RCC 7860 (cell line): ENCODE measurements at places on chromosomes 2 and 18.

DNA sequence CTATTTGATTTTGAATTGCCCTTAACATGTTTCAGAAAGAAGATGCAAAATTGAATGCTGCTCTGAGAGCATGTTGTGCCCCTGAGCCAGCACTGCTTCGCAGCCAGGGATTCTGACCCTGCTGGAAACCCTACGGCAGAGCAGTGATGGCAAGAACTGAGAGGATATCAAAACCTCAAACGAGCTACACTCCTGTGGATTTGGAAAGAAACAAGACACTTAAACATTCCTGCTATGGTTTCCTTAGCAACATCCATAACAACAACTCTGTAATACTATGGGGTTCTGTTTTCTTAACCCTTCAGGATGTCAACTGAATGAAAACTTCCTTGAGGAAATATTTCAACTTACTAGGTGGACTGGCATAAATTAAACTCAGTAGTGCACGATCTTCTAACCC is 649.1 kb downstream of the NYAP2 start:
- peak; percentile 7 for DNase-seq

DNA sequence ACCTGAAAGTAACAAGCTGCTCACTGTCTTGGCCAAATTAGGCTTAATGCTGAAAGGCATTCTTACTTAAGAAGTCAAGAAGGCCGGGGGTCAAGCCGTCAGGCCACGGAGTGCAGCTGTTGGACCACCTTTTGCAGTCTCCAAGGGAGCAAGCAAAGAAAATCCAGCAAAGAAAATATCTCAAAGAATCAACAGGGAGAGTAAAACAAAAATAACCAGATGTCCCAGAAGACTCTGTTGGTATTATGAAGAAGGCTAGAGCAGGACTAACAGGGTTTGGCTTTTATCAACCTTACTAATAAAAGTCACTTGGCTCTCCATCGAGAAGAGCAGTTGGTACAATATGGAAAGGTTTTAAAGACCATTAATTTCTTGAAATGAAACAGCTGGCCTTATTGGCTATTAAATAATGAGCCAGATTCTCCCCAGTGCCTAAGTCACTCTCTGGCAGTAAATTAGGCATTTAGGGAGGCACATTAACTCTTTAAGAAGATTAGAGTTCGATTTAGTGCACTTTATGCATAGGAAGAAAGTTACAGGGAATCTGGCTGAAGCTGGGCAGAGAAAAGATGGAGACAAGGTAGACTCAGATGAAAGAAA is 110.8 kb upstream of the NRP2 start:
- no peak for DNase-seq

- DNase-seq, result no peak
Observed at GRCh38 chr2:230905448-230906421, 19.3 kb downstream of the GPR55 start.

- DNase-seq, result no peak
Observed at GRCh38 chr18:45037618-45038017, 356.9 kb downstream of the SETBP1 start.

DNA sequence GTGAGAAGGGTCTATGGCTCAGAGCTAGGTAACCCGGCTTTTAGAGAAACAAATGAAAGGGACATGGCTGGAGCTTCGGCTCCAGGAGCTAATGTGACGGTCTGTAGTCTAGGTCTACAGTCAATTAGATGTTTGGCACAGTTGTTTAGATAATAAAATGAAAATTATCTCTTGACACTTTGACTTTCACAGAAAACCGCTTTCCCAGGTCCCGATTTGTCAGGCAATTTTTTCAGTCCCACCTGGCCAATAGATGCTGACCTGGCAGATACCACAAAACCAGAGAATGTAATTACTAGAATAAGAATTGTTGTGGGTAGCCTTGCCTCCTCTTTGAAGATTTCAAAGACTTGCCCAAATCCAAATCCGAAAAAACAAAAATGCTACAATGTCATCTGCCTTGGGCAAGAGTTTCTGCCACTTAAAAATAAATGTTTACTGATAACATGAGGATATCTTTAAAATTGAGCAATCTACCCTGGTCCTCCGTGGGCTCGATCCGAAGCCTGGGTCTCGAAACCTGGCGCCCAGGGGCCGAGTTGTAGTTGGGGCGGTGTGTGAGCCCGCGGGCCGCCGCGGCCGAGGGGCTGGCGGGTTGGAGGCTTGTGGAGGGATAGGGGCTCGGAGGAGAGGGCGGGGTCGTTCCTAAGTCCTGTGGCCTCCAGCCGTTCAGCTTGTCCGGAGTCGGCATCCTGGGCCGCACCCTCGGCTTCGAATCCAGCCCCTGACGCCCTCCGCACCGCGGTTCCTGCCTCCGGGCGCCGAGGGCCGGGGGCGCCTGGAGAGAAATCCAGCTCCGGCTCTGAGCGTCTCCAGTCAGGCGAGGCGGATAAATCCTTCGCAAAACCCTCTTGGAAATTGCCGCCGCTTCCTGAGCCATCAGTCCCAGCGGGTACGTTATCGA is 2.3 kb downstream of the EMX1 start:
- DNase-seq, result no peak

DNA sequence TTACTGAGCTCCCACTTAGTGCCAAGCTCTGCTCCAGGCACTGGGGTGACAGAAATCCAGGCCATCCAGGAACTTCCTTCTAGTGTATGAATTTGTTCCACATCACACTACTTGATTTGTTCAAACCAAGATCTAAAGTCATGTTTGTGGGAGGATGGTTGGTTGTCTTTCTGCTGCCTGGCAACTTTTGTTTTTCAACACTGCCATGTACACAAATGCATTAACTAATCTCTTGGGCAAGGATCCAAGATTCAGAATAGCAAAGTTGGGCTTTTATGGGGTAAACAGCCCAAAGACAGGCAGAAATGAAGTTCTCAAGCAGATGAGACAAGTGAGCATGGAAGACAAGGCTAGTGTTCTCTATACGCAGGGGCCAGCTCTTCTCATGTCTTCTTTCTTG is 53.4 kb upstream of the PROKR1 start:
- DNase-seq, result no peak

DNA sequence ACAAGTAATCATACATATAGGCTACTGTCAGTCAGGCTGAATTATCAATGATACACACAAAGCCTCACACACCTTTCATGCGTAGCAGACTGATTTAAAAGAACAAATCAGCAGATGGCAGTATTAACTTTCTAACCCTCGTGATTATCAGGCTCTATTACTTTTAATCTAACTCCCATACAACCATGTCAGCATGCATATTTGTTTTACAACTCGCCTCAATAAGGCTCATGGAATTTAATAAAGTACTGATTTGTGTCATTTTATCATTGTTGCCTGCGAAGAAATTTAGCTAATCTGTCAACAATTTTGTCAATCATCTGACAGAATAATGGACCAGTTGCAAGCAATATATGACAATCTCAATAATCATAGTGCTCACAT is 82.8 kb downstream of the SLC25A12 start:
- peak; percentile 41 for DNase-seq
